ENCODE measurements at places on chromosomes 5 and 9.

- no peak for DNase-seq
Observed at GRCh38 chr5:79876456-79876855, 114.6 kb downstream of the MTX3 start.

GRCh38 chr5:110968246-110969005, 103.1 kb upstream of the TSLP start:
- DNase-seq, result no peak

- DNase-seq, result no peak
Observed at GRCh38 chr9:105436783-105437182, 11.1 kb upstream of the FSD1L start.

GRCh38 chr9:92463984-92464383, 18.3 kb downstream of the ASPN start:
- no peak for DNase-seq

DNA sequence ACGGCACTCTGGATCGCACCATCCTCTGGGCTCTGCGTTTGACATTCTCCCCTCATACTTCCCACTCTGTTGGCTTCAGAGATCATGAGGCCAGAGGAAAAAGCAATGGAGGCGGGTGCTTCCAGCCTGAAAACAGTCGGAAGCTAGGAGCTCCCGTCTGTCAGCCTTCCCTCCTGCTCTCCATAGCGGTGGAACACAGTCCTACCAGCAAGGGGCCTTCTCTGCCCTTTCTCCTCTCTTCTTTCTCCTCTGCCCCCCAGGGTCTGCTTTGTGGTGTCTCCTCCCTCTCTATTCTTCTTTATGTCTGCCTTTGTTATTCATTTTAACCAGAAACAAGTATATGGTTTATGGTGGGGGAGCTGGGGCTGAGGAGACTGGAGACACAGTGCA, 152.5 kb upstream of the NFIB start:
- DNase-seq, result no peak

DNA sequence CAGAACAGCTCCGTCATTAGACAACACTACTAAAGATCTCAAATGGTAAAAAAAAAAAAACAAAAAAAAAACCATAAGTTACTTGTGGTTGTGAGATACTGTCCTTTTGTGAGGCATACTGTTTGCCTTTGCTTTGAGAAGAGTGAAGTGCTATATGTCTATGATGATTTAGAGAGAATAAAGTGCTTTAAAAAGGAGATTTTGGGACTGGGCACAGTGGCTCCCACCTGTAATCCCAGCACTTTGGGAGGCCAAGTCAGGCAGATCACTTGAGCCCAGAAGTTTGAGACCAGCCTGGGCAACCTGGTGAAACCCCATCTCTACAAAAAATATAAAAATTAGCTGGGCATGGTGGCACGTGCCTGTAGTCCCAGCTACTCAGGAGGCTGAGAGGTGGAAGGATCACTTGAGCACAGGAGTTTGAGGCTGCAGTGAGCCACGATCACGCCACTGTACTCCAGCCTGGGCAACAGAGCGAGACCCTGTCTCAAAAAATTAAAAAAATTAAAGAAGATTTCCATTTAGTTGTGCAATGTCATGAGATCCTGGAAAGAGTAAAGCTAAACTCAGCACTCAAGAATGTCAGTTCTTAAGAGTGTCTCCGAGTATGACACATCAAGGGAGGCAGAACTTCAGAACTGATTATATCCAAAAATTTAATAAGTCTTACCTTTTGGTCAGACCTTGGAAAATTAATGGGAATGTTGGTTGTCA, 87.3 kb downstream of the PRDM6 start:
- no peak for DNase-seq

DNA sequence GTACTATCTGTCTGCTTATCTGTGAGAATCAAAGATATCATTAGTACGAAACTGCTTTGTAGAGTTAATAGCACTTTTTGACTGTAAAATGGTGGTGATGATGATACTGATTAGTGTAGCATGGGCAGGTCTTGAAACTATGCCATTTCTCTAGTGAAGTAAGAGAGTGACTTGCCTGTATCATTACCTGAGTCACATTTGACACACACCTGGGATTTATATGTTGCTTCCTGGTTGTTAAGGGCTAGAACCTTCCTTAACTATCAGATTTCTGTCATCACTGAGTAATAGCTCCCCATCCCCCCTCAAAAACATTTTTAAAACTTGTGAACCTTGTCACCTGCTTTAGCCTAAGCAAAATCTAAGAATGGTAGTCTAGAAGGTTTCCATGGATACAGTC, 135.6 kb upstream of the RORB start:
- DNase-seq, result no peak

GRCh38 chr9:114722081-114722621, 40.2 kb upstream of the TEX48 start:
- no peak for DNase-seq

DNA sequence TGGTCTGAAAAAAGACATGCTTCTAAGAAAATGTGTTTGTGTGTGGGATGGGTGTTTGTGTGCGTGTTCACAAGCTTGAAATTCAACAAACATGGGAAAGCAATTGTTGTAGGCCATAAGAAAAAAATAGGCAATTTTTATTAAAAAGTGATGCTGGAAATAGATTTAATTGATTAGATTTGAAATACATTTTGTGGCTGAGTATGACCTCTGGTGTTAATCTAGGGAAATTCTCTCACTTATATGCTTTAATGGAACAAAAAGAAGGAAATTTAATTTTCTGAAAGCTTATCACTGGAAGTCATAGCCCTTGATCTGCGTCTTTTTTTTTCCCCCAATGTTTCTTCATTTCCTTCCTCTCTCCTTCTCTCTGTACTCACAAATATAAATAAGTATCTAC, 3.5 kb upstream of the KCNN2 start:
- DNase-seq, result no peak

DNA sequence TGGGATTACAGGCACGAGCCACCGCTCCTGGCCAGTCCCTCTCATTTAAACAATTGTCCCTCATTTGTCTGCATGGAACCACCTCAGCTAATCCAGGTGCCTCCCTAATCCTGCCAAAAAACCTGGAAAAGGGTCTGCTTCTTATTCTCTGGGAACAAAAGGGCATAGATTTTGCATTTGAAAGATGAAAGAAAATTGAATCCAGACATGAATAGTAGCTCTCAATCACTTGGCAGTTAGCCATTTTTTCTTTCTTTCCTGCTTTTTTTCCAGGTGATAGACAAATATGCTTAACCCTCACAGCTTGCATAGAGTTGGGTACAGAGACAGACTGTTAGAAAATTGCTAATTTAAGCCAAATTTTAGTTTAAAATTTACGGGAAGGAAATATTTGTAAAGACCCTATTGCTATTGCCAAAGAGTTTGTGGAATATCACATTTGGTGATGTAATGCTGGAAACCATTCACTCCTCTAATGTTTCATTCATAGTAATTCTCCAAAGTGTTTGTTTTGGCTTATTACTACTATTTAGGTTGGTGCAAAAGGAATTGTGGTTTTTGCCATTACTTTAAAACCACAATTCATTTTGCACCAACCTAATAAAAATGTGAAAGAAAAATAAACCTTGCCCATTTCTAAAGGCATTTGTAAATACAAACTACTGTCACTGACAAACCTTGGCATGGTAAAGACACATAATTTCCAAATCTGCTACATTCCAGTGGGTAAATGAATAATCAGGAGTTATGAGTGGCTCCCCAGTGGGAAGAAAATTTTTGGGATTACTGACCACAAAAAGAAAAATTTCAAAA, 80.5 kb upstream of the JAK2 start:
- no peak for DNase-seq

- peak; percentile 43 for DNase-seq
Observed at GRCh38 chr9:133683586-133684120, 47.5 kb downstream of the DBH start.

- no peak for DNase-seq
Observed at GRCh38 chr5:166341740-166342337, 1949.6 kb upstream of the WWC1 start.

Data from stimulated activated CD4-positive, alpha-beta T cell treated with anti-CD3 and anti-CD28 coated beads, Interleukin-2, amount 100 ng/mL, for 4 hours (primary cell).